Activated effector memory CD4-positive, alpha-beta T cell treated with anti-CD3 and anti-CD28 coated beads, Interleukin-2, amount 50 U/mL, for 16 hours (primary cell): ENCODE measurements at places on chromosomes 13 and 19.

DNA sequence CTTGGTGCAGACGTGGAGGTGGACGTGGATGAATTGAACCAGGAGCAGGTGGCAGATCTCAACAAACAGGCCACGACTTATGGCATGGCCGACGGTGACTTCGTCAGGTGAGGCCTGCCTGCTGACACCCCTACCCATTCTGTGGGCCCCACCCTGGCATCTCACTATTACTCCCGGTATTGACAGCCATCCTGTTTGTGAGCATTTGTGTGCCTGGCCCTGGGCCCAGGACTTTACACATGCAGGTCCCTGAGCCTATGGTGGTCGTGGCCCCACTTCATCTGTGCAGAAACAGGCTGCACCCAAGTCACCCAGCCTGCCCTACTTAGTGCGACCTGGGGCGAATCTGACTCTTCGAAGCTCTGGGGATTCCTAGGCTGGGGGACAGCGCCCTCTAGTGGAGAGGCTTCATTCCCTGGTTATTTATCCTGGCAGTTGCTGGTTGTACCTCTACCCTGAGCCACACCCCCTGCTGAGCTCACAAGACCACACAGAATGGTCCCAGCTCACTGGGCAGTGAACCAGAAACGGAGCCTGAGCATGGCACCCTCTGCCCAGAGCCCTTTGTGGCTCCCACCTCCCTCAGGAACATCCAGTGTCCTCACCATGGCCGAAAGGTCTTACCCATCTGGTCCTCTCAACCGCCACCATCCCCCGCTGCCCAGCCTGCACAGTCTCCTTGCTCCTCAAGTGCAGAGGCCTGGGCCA, 16.9 kb downstream of the ZNF296 start:
- peak; percentile 94 for DNase-seq

DNA sequence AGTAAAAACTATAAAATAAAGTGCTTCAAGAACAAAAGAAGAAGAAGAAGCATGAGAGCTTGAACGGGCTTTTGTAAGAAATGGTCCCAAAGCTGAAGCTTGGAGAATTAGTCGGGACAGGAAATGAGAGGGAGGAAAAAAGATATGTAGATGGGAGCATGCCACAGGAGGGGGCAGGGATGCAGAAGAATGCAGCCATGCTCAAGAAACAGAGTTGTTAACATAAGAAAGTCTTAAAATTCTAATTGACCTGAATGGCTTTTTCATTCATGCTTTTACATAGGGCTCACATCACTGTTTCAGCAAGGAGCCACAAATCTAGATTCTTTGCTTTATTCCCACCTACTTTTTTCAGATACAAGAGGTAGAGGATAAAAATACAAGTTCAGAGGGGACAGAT, 27.7 kb upstream of the NBEA start:
- DNase-seq = no peak

GRCh38 chr19:35247526-35248309, 1.1 kb upstream of the LSR start:
- DNase-seq = peak; percentile 87

DNA sequence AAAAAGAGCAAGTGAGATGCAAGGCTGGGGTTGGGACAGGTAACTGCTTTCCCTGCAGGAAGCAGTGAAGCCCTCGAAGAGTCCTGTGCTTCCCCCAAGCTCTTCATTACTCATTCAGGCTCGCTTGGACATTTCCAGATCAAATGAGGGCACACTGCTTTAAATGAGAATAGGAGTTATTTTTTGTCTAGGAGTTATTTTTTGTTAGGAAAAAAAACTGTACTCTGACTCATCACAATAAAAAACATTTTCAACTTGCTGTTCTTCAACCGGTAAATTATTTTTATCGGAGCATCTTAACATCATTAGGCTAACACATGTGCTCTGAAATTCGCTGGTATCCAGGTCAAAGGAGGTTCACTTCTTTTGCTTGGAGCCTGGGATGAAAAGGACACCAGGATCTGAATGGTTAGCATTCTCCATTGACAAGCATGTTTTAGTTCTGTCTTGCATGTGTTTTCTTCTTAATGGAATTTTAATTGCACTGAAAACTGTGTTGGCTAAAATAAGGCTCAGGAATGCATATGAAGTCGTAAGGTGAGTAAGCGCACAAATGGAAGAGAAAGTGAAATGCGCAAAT, 80.7 kb upstream of the STK24 start:
- DNase-seq = no peak

- DNase-seq = no peak
These were observed 323.0 kb downstream of the GPC5 start for GRCh38 chr13:91721413-91721812.
